Activated T-helper 1 cell treated with anti-CD3 and anti-CD28 coated beads, Interleukin-12 subunit alpha, Interleukin-12 subunit beta, Interleukin-2, Interleukin-4 antibody, amounts not matched to agents 30 ng/mL and 10 ng/mL and 1 ng/mL, durations not matched to agents 14 hours and 24 hours and 36 hours (primary cell): ENCODE measurements at places on chromosomes 4 and X. TPM values are rescaled to one million over a fixed set of nuclear protein-coding genes. Genes with fewer than 3 reads are reported as not detected.

The GYPE gene
- 0.16 TPM in 1 of 2 replicates, not detected in the other for total RNA-seq

GRCh38 chrX:110853610-110854009 lies 58.0 kb upstream of the CHRDL1 start:
- DNase-seq: no peak
- no peak overlapping the region for H3K4me3 ChIP-seq
- no peaks in the 10 kb centered on the region for H3K4me1 ChIP-seq
- no peak overlapping the region for H3K27ac ChIP-seq
- H3K27me3 ChIP-seq: peaks cover 1% of the 10 kb centered on the region
- H3K36me3 ChIP-seq: no peaks in the 10 kb centered on the region

- H3K27me3 ChIP-seq: no peaks in the 10 kb centered on the region
- no peak for DNase-seq
- no peaks in the 10 kb centered on the region for H3K4me1 ChIP-seq
- no peak overlapping the region for H3K4me3 ChIP-seq
Measured at GRCh38 chr4:71833232-71833900, 49.5 kb upstream of the GC start.

DNA sequence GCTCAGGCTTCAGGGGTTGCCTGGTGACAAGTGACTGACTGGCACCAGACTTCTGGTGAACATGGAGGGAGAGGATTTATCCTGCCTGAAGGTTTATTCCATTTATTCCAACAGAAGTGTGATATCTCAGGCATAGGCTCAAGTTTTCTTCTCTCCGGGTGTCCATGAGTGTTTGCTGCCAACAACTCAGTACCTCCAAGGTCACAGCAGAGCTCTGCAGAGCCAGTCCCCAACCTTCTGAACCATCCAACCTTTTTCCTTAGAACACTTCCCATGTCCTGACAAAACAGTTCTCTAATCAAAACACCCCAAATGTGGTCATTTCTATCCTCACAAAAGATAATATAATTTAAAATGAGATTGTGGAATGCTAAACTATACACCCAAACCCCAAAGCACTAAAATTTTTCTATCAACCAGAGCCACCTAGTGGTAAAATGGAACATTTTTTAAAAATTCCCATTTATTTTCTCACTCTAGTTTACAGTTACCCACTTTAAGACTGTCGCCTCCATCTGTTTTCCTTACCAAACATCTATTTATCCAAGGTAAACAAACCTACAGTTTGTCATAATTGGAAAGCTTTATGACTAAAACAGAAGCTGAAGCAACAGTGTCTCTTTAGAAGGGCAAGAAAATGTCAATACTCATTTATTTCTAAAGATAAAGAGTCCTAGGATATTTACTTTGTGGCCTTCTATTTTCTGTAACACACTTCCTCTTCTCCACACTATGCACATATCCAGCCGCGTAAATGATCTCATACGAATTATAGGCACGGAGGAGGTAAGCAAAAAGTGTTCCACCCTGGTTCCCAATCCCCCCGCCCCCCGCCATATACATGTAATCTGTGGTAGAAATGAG lies 39.5 kb downstream of the TMEM154 start:
- no peak overlapping the region for H3K4me3 ChIP-seq
- no peaks in the 10 kb centered on the region for H3K27me3 ChIP-seq
- no peak for DNase-seq

The MAGIX gene
- 1.4 and 2.8 TPM in 2 replicates for total RNA-seq

DNA sequence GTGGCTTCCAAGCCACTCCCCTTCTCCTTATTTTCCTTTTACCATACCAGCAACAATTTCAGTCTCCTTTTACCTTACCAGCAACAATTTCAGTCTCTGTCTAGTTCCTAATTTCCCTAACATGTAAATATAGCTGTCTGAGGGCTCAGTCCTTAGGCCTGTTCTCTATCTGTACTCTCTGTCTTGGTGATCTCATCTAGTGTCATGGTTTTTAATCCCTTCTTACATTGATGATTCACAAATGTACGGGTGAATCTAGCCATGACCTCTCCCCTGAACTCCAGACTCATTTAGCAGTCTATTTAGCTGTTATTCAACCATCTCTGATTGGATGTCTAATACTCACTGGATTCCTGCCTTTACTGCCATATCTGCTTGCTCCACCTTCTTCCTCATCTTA lies 7.2 kb downstream of the IL15 start:
- no peak overlapping the region for H3K4me3 ChIP-seq
- no peak for DNase-seq
- peaks cover 10% of the 10 kb centered on the region for H3K4me1 ChIP-seq
- no peaks in the 10 kb centered on the region for H3K36me3 ChIP-seq
- peaks cover 5% of the 10 kb centered on the region for H3K27me3 ChIP-seq

DNA sequence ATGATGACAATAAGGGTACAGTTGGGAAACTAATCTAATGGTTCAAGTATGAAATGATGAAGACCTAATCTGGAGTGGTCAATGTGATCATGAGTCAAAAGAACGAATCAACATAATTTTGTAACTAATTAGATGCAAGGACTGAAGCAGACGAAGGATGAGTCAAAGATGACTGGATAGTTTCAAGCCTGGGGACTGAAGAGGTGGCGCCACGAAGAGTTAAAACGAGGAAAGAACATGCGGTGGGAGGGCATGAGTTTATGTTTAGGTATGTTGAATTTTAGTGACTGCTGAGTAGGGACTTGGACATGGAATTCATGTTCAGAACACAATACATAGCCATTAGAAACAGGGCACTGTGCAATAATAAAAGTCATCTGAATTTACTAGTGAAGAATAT lies 221.5 kb upstream of the FAM241A start:
- H3K36me3 ChIP-seq: no peaks in the 10 kb centered on the region
- no peak overlapping the region for H3K27ac ChIP-seq
- no peak for DNase-seq
- no peaks in the 10 kb centered on the region for H3K27me3 ChIP-seq
- H3K4me1 ChIP-seq: no peaks in the 10 kb centered on the region

GRCh38 chrX:15683193-15683592 lies 18.6 kb upstream of the CLTRN start:
- no peak overlapping the region for H3K27ac ChIP-seq
- no peak for DNase-seq
- H3K36me3 ChIP-seq: peaks cover 3% of the 10 kb centered on the region
- H3K27me3 ChIP-seq: no peaks in the 10 kb centered on the region
- peaks cover 14% of the 10 kb centered on the region for H3K4me1 ChIP-seq

The HSFX4 gene
- total RNA-seq: not detected in 2 replicates

The TET2 gene
- 28.7 and 28.8 TPM in 2 replicates for total RNA-seq

The LRP2BP gene
- total RNA-seq: 0.42 and 0.47 TPM in 2 replicates

DNA sequence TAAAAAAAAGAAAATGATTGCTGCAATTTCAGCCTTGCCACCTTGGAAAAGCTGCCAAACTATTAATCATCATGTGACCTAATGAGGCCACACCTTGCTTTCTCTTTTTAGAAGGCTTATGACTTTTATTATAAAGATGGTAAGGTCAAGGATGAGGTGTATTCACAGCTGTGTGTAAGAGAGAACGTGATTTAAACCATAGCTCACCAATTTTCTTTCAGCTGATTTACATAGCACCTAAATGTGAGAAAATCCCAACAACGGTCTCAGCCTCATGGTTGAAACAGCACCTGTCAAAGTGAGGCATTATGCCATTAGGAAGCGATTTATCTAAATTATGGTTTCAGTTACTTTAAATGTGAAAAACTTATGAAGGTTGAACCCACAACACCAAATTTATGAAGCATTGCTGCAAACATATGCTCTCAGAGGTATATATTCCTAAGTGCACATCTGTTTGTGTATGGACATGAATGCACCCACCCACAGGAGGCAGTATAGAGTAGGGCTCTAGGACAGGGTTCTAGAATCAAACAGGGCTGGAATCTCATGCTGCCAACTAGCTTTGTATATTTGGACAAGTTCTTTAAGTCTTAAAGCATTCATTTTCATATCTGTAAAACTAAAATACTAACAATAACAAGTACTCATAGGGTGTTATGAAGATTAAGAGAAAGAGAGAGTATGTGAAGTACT lies 40.7 kb downstream of the ANXA3 start:
- H3K4me3 ChIP-seq: no peak overlapping the region
- H3K4me1 ChIP-seq: no peaks in the 10 kb centered on the region
- no peaks in the 10 kb centered on the region for H3K27me3 ChIP-seq
- no peak overlapping the region for H3K27ac ChIP-seq
- no peak for DNase-seq

The LAMTOR3 gene
- total RNA-seq: 28.6 and 29.7 TPM in 2 replicates

The GPR143 gene
- not detected in 2 replicates for total RNA-seq
